ENCODE measurements at places on chromosomes 3 and 15.

DNA sequence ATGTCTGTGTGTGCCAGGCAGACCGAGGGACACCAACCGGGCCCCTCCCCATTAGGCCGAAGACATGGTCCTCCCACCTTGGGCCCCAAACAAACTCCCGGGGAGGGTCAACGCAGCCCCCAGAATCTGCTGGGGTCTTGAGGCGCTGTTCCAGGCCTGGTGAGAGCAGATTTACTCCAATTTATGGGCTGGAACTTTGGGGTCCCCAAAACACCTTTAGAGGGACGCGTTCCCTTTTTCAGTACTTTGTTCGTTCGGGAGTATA lies 2.4 kb downstream of the GATA2 start:
- no peak for DNase-seq

GRCh38 chr3:58341376-58341775 lies 8.7 kb downstream of the PXK start:
- DNase-seq = no peak

DNA sequence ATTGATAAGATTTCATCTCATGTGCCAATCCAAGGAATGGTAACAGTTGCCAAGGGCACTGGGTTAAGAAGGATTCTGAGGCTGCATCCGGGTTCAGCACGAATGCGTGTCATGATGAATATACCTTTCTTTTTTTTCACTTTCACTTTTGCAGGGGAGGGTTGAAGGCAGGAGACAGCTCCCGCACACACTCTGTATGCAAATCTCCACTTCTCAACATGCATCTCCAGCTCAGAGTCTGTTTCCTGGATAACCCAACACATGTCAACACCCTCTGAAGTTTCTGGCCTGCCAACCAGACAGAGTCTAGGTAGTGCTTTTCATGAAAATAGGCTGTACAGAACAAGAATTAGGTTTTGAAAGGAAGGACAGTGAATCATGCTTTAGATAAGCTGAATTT lies 21.6 kb downstream of the B4GALT4 start:
- no peak for DNase-seq

- DNase-seq = no peak
Measured at GRCh38 chr3:148221303-148221702, 476.4 kb upstream of the AGTR1 start.

- no peak for DNase-seq
Measured at GRCh38 chr15:63501256-63502089, 2.9 kb upstream of the USP3 start.

DNA sequence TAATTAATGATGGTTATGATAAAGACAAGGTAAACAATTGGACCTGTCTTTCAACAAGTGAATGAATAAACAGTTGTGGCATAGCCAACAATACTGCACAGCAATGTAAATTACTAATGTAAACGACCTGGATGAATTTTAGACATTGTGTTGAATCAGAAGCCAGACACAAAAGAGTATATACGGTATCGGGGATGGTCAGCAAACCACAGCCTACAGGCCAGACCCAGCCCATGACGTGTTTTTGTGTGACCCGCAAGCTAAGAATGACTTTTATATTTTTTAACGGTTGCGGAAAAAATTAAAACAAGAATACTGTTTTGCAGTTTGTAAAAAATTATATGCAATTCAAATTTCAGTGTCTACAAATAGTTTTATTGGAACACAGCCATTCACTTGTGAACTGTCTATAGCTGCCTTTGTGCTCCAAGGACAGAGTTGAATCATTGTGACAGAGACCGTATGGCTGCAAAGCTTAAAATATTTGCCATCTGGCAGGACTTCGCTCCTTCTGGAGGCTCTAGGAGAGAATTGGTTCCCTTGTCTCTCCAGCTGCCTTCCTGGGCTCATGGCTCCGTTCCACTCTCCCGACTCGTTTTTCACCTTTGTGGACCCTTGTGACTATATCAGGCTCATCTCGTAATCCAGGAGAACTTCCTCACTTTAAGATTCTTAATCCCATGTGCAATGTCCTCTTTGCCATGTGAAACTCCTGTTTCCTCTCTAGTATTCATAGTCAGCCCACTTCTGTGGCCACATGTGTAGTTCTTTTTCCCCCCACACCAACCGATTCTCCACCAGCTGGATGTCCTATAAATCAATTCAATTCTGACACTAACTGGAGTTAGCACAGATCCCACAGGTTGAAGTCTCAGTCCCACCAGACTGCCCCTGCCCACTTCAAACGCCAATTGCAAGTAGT lies 72.7 kb downstream of the CMTM8 start:
- no peak for DNase-seq

All from activated CD4-positive, alpha-beta T cell treated with anti-CD3 and anti-CD28 coated beads for 24 hours (primary cell).